Central memory CD8-positive, alpha-beta T cell (primary cell): ENCODE measurements at places on chromosomes 13 and 19.

- no peak for DNase-seq
These were observed 44.2 kb downstream of the SERTM1 start for GRCh38 chr13:36717966-36718545.

DNA sequence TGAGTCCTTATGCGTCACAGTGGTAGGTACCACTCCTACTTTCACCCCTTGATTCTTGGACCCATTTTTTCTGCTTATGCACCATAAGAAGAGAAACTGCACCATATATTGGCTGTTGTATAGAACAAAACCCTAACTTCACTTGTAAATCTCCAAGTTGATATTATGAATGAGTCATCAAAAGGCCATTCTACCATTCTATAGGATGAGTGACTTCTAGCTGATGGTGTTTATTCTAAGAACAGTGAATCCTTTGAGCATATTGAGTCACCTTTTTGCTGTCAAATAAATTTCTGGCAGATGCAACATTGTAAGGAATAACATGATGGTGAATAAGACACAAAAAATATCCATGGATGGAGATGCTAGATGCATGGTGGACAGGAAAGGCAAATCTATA, 57.7 kb downstream of the POLR1D start:
- DNase-seq, result no peak

DNA sequence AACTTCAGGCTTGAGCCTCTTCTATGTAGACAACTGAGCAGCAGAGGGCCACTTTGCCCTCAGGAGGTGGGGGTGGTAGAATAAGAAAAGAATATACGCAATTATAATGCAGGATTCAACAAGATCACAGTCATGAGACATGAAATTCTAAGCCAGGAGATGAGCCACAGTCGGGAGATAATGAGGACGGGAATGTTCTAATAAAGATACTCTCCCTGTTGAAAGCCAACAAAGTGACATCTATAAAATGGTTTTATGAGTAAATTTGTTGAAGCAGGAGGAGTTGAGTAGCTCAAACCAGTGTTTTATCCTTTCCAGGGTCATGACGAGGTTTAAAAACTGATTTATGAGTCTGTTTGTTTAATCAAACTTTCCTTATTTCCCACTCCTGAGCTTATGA, 152.0 kb upstream of the SERP2 start:
- no peak for DNase-seq

DNA sequence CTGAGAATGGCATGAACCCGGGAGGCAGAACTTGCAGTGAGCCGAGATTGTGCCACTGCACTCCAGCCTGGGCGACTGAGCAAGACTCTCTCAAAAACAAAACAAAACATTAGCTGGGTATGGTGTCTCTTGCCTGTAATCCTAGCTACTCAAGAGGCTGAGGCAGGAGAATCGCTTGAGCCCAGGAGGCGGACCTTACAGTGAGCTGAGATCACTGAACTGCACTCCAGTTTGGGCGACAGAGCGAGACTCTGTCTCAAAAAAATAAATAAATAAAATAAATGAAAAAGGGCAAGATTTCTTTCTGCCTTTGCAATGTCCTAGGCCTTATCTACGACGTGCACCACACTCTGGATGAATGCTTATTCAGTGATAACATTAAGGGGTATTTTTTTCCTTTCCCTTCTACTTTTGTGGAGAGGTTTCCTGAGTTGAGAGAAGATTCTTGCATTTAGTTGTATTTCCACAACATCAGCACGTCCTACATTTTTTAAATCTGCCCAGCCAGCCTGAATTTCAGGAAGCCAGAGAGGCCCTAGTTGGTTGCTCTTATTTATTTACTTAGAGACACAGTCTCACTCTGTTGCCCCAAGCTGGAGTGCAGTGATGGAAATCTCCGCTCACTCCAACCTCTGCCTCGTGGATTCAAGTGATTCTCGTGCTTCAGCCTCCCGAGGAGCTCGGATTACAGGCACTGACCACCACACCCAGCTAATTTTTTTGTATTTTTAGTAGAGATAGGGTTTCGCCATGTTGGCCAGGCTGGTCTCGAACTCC, 26.1 kb upstream of the OR1M1 start:
- DNase-seq, result no peak

- DNase-seq, result no peak
These were observed 148.8 kb downstream of the FLT1 start for GRCh38 chr13:28346154-28346553.

DNA sequence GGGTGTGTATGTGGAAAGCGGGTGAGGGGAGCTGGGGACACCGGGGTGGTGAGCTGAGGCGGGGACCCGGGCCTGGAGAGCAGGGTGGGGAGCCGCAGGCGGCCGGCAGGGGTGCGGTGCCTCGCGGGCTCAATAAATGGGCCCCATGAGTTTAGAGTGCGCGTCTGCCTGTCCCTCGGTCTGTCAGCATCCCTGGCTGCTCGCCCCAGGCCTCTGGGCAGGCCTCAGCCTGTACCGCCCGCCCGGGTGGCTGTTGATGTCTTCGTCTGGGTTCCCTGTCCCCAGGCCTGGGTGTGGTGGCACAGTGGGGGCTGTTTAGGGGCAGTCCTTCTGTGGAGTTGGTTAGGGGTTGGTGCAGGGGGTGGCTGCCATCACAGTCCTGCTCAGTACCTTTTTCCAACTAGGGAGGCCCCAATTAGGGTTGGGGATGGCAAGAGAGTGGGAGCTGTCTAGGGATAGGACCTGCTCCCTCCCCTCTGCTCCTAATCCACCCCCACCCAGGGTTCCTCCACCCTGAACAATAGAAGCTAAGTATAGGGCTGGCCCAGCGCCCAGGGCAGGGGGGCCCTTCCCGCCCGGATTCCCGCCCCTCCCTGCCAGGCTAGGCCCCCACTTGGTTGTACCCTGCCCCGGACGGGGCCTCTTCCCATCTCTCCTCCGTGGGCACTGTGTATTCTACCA, 12.2 kb downstream of the CIC start:
- no peak for DNase-seq

- DNase-seq, result no peak
These were observed 1649.7 kb upstream of the SPRY2 start for GRCh38 chr13:81990652-81991051.

DNA sequence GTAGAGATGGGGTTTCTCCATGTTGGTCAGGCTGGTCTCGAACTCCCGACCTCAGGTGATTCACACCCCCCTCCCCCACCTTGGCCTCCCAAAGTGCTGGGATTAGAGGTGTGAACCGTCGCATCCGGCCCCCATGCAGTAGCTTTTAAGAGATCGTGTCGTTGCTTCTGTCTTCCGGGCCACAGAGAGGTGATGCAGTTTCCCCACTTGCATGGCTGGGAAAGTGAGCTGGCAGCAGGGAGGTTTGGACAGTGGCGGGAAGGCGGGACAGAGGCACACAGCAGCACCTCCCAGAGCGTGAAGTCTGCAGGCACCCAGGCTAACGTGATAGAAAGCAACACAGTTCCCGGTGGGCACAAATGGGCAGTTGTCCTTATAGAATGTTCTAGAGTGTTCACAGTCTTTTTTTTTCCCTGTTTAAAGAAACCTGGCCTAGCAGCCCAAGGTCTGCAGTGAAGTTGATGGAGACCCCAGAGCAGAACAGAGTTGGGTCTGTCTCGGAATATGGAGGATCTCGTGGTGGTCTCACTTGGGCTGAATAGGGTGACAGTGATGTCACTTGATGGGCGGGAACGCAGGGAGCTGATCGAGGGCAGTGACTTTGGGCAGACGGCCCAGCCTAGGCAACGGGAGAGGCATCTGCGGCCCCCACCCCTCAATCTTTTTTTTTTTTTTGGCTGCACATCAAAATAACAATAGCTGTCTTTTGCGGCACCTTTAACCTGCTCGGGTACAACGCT, 4.9 kb downstream of the UHRF1 start:
- DNase-seq, result no peak

DNA sequence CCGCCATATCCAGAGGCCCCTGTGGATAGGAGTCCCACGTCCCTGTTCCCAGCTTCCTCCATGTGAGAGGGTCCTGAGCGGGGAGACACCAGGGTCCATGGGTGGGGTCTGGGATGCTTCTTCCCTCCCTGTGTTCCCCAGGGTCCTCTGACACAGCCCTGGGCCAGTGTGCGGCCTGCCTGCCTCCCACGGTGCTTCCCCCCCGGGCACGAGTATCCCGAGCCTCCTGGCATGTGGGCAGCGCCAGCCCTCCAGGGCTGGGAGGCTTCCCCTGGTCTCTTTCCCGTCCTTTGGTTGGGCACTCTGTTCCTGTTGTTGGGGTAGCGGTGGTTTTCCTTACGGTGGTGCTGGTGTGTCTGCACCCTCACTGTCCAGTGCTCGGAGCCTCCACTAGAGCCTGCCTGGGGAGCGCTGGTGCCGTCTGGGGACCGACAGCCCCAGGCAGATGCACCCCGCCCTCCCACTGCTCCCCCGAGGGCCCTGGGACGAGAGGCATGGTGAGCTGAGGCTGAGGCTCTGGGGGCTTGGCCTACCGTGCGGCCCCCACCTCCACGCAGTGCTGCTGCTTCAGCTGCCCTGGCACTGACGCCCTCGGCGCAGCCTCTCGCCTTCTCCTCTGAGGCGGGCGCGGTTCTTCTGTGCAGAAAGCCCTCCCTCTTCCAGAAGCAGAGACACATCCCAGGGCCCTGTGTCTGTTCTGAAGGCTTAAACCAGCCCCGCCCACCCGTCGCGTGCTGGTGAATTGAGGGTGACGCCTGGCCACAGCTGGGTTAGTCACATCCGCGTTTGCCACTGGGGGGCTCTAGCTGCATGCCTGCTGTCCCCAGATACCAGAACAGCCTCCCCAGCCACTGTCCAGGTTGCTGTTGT, 27.9 kb downstream of the PLEKHJ1 start:
- no peak for DNase-seq

GRCh38 chr19:3687774-3688706, 12.2 kb downstream of the PIP5K1C start:
- no peak for DNase-seq

GRCh38 chr13:42735010-42735409, 46.4 kb upstream of the FAM216B start:
- no peak for DNase-seq

DNA sequence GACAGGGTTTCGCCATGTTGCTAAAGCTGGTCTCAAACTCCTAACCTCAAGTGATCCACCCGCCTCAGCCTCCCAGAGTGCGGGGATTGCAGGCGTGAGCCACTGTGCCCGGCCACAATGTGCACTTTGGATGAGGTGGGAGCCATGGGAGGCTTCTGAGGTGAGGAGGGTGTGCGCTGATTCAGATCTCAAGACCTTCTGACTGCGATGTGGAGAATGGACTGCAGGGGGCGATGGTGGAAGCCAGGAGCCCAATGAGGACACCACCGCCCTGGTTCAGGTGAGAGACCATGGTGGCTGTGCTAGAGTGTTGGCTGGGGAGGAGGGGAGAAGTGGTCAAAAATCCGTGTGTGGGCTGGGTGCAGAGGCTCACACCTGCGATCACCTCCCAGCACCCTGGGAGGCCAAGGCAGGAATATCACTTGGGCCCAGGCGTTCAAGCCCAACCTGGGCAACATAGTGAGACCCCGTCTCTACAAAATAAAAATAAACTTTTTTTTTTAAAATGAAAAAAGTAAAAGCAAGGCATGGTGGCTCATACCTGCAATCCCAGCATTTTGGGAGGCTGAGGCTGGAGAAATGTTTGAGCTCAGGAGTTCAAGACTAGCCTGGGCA, 5.6 kb downstream of the INAFM1 start:
- DNase-seq, result no peak

GRCh38 chr13:45545686-45546409, 69.7 kb downstream of the ERICH6B start:
- no peak for DNase-seq

DNA sequence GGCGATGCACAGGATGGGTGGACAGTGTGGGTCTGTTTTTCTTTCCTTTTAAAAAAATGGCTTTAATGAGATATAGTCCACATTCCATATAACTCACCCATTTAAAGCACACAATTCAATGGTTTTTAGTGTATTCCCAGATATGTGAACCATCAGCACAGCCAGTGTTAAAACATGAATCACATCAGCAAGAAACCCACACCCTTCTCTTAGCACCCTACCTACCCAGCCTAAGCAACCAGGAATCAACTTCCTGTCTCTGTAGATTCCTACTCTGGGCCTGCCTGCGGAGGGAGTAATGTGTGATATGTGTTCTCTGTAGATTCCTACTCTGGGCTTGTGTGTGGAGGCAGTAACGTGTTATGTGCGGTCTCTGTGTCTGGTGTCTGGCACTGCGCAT, 11.9 kb downstream of the TMEM255B start:
- DNase-seq, result no peak

DNA sequence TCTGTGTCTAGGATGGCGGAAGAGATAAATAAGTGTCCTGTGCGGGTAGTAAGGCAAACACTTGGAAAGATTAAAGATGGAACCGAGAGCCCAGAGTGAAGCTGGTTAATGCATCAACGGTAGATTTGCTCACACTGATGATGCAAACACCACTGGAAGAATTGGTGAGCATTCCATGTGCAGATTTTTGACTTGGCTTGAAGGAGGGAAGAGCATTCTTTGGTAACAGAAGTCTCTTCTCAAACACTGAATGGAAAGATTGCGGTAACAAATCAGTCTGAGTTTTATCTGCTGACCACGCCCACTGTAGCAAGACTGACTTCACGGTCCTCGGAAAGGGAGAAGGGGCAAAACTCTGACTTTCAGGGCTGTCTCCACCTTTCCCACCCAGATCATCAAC, 112.5 kb downstream of the COL4A1 start:
- DNase-seq, result no peak

DNA sequence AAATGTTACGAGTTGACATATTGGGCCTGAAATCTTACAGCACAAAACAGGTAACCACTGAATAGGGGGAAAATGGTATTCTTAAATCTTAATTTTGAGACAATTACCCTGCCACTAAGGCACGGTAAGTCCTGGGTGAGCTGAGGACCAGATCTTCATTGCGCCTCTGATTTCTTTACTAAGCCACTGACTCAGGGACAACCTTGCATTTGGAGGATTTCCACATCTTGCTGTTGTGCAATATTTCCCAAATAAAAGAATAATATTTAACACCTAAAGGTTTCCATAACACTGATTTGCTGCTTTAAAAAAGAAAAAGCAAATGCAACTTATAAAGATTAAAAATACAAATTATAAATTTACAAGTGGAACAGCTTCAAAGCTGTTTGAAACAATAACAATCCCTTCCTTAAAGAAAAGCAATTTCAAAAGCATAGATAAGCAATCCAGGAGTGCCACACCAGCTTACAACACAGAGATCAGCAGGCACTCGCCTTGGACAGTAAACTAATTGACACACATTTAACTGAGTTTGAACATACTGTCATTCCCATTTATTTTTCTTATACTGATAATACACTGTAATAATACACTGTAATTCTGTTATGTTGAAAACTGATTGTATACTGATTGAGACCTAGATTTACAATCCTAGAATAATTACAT, 79.6 kb upstream of the DOCK9 start:
- no peak for DNase-seq

DNA sequence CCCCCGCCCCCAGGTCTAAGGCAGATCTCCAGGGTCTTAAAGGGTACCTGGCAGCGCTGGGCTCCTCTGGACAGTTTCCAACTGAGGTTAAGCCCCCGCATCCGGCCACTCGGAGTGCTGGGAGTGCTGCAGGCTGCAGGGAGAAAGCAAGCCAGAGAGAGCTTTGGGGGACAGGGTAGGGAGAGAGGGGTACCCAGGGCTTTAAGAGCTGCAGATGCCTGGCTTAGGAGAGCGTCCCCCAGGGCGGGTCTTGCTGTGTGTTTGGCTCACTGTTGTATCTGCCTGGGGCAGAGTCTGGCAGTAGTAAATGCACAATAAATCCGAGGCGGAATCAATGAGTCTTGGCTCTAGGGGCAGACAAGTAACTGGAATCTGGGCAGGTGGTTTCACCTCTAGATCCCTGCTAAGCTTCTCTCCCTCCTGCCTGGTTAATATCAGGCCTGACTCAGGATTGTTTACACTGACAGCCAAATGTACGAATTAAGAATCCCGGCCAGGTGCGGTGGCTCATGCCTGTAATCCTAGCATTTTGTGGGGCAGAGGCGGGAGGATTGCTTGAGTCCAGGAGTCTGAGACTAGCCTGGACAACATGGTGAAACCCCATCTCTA, 798 bp upstream of the COX6B2 start:
- no peak for DNase-seq

- DNase-seq, result no peak
These were observed 363 bp downstream of the CACNA1A start for GRCh38 chr19:13505761-13506470.
